ENCODE measurements at places on chromosomes 2 and 18.

GRCh38 chr2:207149249-207150213 is 16.2 kb downstream of the KLF7 start:
- DNase-seq = no peak

GRCh38 chr18:61085761-61086160 is 247.5 kb upstream of the CDH20 start:
- no peak for DNase-seq

GRCh38 chr2:57758686-57759085 is 287.9 kb upstream of the VRK2 start:
- no peak for DNase-seq

DNA sequence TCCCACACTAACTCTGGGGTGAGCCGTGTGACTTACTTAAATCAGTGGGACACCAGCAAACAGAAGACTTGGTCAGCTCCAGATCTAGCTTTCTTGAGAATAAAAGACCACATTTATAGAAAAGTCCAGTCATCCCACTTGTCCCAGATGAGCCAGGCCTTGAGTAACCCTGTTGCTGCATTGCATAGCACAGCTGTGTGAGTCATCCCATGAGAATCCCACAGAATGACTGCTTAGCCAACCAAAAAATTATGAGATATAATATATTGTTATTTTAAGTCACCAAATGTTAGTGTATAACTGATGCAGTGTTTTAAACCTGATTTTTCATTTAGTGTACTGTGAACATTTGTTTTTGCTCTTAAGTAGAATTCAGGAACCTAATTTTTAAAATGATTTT is 94.2 kb upstream of the FSHR start:
- no peak for DNase-seq

GRCh38 chr2:231932985-231933915 is 7.1 kb upstream of the NPPC start:
- DNase-seq = no peak

Measured in activated naive CD4-positive, alpha-beta T cell (primary cell).